AG04449 (cell line): ENCODE measurements at places on chromosomes 6 and 20.

DNA sequence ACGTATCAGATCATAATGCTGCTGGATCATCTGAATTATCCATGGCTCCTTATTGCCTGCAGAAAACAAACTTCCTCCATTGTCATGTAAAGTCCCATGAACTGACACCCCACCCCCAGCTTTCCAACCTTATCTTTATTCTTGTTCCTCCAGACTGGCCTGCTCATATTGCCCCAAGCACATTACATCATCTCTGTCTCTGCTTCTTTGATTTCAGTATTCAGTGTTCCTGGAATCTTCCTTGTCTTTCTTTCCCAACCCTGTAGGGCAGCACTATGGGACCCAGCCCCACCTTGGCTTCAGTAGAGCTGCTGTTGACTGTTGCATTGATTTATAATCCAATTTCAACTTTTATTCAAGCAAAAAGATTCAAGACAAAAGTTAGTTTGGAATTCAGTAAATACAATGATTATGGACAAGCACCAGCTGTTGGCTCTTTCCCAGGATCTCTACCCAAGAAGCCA, 187.5 kb upstream of the ECI2 start:
- no peak for DNase-seq

DNA sequence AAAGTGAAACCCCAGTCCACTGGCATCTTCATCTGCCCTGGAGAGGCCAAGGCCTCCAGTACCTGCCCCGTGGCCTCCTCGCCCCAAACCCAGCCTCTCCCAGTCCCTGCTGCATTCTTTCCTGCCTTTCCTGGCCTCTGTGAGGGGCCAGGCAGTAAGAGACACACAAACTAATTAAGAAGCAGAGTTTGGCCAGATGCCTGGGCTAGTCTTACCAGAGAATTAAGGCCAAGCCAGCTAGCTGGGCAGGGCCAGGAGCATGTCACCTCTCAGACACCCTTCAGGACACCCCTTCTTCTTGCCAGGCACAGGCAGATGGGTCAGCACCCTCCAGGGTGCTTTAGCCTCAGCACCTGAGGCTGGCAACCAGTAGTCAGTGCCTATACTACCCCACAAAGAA, 2.4 kb downstream of the MDGA1 start:
- no peak for DNase-seq

- DNase-seq, result no peak
Measured at GRCh38 chr20:34904202-34904621, 27.8 kb downstream of the ACSS2 start.

- no peak for DNase-seq
Measured at GRCh38 chr6:158111987-158112386, 56.1 kb downstream of the SERAC1 start.
